ENCODE measurements at places on chromosomes 7 and 10.

DNA sequence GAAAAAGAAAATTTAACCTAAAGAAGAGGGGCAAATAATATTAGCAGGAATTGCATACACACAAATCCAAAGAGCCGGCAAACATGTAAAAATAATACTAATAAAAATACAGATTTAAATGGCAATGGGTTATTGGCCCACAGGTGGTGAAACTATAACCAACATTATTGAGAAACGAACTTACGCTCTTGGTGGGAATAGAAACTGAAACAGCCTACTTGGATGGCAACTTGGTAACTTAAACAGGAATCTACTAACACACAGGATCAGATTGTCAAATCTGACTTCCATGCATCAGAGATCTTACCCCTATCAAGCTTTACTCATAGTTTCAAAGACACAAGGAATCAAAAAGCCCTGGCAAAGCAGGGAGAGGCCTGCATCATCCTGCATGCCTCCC is 66.5 kb downstream of the ANLN start:
- DNase-seq: no peak

DNA sequence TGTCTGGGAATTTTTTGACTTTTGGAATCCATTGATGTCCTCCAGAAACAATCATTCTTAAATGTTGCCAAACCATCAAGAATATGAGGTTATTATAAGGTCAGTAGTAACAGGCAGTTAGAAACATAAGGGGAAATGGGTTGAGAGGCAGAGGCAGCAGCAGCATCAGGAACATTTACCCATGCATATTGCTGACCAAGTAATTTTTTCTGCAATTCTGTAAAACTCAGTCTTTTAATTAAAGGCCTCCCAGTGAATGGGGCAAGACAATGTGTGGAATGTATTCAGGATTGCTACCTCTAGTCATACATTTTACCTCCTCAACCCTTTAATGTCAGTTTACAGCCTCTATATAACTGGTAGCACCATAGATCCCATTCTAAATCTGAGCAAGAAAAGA is 66.5 kb upstream of the SKAP2 start:
- DNase-seq: no peak

- no peak for DNase-seq
Observed at GRCh38 chr7:92010215-92010614, 69.6 kb downstream of the AKAP9 start.

DNA sequence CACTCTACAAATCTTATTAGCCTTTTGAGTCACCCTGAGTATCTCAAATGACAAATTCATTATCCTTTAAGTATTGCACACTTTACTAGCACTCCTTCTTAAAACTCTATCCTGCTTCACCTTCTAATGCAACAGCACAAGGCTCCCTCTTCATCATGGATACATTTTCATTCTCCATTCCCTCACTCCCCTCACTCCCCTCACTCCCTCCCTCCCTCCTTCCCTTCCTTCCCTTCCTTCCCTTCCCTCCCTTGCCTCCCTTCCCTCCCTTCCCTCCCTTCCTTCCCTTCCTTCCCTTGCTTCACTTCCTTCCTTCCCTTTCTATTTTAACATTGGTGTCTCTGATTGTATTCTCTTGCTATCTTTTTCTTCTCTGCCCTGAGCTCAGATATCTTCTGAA is 130.5 kb downstream of the PCLO start:
- DNase-seq: no peak

DNA sequence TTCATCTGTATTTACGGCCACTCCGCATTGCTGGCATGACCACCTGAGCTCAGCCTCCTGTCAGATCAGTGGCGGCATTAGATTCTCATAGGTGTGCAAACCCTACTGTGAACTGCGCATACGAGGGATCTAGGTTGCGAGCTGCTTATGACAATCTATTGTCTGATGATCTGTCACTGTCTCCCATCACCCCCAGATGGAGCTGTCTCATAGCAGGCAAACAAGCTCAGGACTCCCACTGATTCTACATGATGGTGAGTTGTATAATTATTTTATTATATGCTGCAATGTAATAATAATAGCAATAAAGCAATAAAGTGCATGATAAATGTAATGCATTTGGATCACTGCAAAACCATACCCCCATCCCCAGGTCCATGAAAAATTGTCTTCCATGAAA is 1172.9 kb upstream of the AUTS2 start:
- no peak for DNase-seq

- DNase-seq: no peak
Observed at GRCh38 chr7:148296994-148297644, 293.4 kb upstream of the C7orf33 start.

DNA sequence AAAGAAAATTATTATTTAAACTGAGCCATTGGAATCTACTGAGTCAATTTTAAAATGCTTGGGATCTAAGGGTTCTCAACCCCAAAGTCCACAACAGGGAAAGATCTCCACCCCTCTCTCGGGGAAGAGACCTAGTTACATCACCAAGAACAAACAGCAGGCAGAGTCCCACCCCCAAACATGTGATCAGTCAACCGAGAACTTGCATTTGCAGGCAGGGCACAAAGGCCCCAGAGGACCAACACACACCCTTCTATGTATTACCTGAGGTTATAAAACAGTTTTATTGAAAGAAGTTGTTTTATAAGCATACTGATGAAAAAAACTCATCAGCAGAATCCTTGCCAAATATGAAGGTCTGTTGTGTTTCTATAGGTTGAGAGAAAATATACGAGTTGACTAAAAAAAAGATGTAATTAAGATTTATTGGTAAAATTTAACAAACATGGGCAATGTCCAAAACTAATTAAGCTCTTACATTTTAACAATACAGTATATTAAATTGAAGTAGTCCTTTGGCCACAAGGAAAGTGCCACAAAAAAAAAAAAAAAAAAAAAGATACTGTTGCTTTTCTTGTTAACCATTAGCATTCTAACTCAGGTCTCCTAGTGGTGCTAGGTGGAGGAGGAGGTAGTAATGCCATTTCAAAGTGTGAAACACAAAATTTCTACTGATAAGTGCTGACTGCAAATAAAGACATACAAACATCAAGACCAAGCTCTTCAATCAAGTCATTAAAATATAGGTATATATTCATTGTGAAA is 975 bp upstream of the USP54 start:
- no peak for DNase-seq

- DNase-seq: no peak
Observed at GRCh38 chr7:22295402-22296264, 61.3 kb downstream of the RAPGEF5 start.

GRCh38 chr7:101690061-101690460 is 61.0 kb upstream of the MYL10 start:
- no peak for DNase-seq

DNA sequence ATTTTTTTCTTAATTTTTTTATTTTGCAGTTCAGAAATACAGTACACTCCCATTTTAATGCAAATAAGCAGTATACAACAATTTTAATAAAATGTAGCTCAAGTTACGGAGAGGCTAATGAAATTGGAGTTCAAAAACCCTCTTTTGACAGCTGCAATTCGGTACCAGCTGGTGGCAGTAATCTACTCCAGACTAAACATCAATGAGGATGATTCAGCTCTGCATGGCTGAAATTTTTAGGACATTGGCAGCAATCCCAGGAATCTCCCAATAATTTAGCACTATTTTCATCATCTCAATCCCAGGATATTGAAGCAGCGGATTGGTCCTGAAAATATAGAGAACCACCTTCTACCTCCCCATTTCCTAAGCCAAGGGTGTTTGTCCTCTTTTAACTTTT is 278.8 kb downstream of the CACNA2D1 start:
- no peak for DNase-seq

- no peak for DNase-seq
Observed at GRCh38 chr7:95106401-95106800, 199.0 kb downstream of the PPP1R9A start.

DNA sequence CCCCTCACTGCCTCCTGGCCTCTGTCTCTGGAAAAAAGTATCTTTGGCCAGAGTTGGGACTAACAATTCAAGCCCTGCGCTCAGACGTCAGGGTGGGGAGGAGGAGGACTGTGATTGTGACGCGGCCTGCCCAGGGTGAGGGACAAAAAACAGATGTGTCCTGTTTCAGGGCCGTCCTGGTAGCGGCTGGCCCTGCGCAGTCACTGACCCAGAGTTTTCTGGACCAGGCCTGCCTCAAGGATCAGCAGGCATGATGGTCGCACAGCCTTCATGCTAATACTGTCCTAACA is 110.1 kb downstream of the CYTH3 start:
- DNase-seq: no peak

DNA sequence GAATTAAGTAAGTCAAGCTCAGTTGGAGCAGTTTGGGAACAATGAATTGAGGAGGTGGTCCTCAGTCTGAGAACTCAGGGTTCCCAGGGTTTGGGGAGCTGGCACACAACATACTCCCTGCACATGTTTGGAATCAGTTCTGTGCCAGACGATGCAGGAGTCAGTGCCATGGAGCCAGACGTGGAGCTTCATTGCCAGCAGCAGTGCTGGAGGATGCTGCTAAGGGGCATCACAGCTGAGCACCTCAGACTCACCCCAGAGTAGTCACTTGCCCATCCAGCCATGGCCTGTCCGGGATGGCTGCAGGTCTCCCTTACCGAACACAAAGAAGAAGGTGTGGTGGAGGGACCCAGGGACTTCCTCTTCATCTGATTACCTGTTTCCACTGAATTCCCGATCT is 7.9 kb downstream of the GIMAP5 start:
- no peak for DNase-seq

DNA sequence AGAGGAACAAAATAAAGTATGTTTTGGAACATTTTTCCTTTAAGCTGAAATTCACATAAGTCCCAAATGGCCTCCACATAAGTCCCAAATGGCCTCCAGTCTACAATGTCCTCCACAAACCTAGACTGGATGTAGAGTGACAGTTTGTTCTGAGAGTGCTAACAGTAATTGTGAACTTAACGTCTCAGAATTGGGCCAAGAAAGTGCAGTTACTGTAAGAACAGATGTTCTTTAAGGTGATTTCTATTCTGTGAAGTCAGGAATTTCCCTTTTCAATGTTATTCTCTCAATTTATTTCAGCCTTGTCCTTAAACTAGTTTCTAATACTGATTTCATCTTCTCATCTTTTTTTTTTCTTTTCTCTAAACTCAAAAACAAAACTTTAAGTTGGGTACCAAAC is 188.7 kb upstream of the SEMA3E start:
- no peak for DNase-seq

DNA sequence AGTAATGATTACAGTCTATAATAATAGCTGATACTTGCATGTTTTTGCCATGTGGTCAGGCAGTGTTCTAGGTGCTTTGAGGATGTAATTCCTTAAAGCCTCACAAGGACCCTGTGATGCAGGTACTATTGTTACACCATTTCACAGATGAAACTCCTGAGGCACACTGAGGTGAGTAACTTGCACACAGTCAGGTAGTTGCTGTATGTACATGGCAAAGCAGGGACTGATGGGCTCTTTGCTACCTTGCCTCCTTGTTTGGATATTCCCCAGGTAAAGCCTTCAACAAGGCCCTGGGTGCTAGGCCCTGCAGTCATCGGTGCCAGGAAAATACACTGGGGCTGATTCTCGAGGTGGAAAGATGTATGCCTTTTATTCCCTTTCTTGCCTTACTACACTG is 317.5 kb downstream of the CXCL12 start:
- no peak for DNase-seq

GRCh38 chr7:110557-111232 is 81.7 kb upstream of the FAM20C start:
- DNase-seq: no peak

DNA sequence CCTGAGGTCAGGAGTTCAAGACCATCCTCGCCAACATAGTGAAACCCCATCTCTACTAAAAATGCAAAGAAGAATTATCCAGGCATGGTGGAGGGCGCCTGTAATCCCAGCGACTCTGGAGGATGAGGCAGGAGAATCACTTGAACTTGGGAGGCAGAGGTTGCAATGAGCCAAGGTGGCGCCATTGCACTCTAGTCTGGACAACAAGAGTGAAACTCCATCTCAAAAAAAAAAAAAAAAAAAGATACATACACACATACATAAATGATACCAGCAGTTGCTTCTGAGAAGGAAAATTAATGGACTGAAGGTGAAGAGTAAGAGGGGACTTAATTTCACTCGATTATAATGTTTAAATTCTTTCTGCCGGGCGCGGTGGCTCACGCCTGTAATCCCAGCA is 40.2 kb upstream of the PAX2 start:
- DNase-seq: no peak

- peak; percentile 3 for DNase-seq
Observed at GRCh38 chr7:45670227-45670626, 96.1 kb downstream of the ADCY1 start.

DNA sequence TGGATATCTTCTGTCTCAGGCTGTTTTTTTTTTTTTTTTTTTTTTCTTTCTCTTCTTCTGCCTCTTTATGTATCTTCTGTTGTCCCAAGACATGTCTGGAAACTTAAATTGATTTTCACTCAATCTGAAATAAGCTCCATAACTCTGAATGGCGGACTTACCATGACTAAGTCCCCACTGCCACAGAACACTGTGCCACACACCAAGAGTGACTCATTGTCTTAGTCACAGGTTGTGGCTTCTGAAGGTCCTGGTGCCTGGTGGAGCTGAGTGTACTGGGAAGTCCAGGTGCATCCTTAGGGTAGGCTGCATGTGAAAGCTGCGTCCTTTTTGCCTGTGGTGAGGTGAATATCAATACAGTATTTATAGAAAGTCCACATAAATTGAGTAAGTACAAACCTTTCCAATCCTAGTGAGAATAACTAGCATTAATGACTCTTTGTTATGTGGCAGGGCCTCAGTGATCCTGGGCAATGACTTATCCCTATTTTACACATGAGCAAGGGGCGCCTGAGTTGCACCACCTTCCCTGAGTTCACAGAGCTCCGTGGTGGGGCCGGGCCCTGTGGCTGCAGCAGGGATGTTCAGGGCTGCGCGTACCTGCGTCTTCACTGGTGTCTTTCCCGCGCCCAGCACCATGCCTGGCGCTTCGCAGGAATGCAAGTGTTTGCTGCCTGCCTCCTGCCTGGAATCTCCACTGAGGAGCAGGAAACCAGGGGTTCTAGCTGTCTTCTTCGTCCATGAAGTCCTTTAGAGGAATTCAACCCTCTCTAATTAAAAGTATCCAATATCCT is 4.3 kb downstream of the PFKP start:
- no peak for DNase-seq

- no peak for DNase-seq
Observed at GRCh38 chr10:34734918-34735317, 80.2 kb downstream of the PARD3 start.

Measured in central memory CD8-positive, alpha-beta T cell (primary cell).